Upper lobe of left lung (tissue), 6 donors: ENCODE measurements at places on chromosomes 2 and 18.

DNA sequence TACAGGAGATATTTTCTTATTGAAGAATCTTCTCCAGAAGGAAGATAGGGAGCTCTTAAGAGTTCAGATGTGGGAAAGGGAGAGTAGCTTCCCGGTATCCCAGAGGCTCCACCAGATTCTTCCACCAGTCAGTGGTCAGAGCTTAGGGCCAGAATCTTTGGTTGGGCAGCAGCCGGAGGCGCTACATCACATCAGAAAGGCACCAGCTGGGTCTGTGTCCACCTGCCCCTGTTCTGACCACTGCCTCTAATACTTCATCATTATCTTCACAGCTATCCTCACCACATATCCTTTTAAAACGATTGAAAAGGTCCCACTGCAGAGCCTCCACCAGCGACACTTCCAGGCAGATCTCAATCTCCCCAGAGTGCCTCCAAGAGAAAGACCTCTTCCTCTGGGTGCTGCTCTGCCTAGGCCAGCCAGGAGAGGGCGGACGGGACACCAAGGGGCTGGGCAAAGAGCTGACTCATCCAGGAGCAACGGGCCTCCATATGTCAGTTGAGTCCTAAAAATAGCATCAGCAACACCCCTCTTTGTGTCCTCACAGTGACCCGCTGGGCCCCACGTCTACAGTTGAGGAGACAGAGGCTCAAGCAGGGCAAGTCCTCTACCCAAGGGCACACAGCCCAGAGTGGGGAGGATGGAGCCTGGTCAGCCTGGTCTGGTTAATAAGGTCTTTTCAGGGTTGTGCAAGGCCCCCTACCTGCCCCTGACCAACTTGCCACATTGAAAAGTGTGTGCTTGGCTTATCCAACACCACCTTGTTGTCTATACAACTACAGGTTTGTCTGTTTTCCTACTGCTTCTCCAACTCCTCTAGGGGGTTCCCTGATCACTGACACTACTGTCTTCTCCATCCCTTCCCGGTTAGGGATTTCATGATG lies 81.2 kb downstream of the ADD2 start:
- no peak for DNase-seq

DNA sequence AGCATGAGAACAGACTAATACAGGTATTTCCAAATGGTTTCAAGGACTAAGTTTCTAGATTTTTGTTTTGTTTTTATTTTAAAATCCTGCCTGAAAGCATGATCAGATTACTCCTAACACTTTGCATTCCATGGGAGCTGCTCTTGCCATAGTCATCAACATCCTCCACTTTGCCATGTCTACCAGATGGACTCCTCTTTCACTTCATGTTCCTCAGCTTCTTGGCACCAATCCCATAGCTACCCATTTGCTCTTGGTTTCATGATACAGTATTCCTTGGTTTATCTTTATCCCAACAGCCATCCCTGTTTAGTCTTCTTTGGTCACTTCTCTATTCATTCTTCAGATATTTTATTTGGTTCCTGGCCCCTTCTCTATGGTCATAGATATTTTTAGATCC lies 154.2 kb upstream of the CCDC195 start:
- DNase-seq = no peak

GRCh38 chr18:12645254-12645653 lies 12.7 kb downstream of the SPIRE1 start:
- DNase-seq = no peak

- no peak for DNase-seq
These were observed 213.2 kb downstream of the RBM43 start for GRCh38 chr2:151048331-151049054.

- no peak for DNase-seq
These were observed 1257.0 kb upstream of the GYPC start for GRCh38 chr2:125398738-125399524.

GRCh38 chr2:159409116-159409800 lies 122.8 kb upstream of the WDSUB1 start:
- DNase-seq = no peak

DNA sequence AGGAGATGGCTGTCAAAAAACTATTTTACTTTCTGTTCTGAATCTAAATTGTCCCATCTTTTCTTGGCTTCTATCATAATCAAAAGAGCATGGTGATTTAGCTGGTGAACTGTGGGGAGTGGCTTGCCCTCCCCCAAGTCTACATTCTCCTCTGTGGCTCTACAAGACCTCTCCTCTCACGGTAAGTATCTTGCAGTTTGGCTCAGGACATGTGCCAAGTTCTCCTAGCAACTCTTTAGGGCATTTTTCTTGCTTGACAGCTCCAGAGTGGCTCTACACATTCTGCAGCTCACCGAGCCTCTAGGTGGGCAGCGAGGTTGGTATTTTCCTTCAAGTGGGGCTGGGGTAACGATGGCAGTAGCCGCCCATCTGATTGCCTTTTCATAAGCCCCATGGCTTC lies 29.1 kb downstream of the SLC4A5 start:
- no peak for DNase-seq

GRCh38 chr2:96602330-96602823 lies 35.7 kb downstream of the KANSL3 start:
- DNase-seq = no peak

- DNase-seq = peak; percentile 91
These were observed 864 bp downstream of the KLHL29 start for GRCh38 chr2:23385748-23386338.

- no peak for DNase-seq
These were observed 111.5 kb upstream of the THSD7B start for GRCh38 chr2:136653861-136654260.

DNA sequence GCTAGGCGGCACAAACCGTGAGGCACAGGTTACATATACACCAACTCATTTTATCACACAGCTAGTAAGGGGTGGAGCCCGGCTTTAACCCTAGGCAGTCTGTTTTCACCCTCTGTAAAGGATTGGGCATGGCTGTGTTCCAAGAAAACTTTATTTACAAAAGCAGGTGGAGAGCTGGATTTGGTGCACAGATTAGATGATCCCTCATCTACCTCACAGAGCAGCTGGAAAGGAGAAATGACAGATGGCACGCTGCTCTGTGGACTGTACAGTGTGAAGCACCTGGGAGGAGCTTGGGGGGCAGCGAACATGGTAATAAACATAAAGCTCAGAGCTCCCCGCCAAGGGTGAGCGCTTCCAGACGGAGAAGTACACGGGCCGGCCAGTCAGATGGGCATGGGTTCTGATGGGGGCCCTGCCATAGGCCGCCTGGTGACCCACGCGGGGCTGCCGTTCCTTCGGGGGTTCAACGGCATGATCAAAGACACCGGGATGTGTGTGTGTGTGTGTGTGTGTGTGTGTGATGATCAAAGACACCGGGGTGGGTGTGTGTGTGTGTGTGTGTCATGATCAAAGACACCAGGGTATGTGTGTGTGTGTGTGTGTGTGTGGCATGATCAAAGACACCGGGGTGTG lies 862 bp upstream of the TMEM177 start:
- DNase-seq = no peak

- DNase-seq = no peak
These were observed 32.8 kb downstream of the ZBTB7C start for GRCh38 chr18:48376406-48376805.

- DNase-seq = no peak
These were observed 19.7 kb upstream of the DAPL1 start for GRCh38 chr2:158775273-158776027.

DNA sequence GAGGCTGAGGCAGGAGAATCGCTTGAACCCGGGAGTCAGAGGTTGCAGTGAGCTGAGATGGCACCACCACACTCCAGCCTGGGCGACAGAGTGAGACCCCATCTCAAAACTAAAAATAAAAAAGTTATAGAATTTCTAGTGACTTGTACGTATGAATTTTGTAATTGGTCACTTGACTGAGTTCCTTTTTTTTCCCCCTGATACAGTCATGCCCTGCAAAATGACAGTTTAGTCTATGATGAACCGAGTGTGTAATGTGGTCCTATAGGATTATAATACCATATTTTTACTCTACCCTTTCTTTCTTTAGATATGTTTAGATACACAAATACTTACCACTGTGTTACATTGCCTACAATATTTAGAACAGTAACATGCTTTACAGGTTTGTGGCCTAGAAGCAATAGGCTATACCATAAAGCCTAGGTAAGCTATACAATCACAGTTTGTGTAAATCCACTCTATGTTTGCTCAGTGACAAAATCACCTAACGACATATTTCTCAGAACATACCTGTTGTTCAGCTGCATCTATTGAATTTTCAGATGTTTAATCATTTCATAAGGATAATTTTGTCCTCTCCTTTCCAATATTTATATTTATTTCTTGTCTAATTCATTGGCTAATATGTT lies 25.4 kb downstream of the SOCS6 start:
- no peak for DNase-seq

GRCh38 chr18:78857314-78858150 lies 122.1 kb upstream of the SALL3 start:
- no peak for DNase-seq

DNA sequence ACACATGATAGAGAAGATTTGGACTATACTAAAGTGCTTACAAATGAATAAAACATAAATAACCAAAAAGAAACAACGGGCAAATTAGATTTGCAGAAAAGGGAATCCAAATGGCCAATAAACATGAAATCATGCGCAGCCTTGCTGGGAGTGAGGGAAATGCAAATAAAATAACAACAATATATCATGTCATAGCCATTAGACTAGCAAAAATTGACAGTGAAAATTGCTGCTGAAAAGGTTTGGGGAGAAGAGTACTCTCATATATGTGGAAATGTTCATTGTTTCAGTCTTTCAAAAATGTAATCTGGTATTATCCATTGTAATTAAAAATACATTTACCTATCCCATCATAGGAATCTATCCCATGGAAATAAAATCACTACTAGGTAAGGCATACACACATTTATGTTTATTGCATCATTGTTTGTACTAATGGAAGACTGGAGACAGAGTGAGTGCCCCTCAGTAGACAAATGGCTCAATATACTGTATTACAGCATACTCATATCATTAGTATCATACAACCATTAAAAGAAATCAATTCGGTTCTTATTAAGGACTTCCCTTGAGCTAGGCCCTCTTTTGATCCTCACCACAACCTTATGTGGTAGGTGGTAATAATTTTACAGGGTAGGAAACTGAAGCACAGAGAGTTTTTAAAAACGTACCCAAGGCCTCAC lies 94.1 kb upstream of the MSTN start:
- no peak for DNase-seq

DNA sequence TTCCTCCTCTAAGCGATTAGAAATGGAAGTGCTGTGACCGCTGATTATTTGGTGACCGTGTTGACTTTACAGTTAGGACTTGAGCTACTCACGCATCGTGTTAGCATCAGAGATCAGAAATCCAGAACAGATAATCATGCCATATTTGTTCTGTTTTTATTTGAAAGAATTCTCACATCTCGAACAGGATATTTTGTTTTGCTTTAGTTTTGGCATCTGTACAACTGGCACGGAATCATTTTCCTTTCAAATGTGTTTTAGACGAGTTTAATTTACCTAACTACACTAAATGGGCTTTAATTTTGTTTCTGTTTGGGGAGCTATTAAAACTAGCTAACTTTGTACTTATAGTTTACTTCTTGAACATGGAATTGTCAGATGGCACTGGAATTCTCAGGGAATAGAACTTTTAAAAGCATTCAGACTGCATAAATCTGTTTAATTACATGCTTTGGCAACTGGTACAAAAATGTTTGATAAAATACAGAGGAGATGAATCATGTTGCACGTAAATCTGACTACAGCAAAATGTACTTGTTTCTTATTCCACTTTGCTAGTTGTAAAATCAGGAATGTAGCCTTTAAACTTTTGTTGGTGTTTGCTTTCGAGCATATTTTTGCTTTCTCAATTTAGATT lies 1.4 kb downstream of the ITPRID2 start:
- DNase-seq = no peak

DNA sequence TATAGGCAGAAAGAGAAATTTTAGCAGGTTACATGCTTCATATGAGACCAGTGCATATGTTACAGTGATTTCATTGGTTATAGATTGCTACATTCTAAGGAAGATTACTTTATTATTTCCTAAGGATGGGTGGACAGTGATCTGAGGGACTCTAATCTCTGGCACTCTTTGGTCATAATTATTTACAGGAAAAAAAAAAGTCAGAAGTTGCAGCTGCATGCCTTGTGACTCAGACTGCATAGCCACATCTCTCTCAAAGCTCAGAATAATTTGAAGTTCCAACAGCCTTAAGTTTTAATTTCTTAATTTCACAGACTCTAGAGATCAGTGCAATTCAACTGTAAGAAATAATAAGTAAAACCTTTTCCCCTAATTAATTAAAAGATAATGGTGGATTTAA lies 27.1 kb upstream of the BARD1 start:
- no peak for DNase-seq

DNA sequence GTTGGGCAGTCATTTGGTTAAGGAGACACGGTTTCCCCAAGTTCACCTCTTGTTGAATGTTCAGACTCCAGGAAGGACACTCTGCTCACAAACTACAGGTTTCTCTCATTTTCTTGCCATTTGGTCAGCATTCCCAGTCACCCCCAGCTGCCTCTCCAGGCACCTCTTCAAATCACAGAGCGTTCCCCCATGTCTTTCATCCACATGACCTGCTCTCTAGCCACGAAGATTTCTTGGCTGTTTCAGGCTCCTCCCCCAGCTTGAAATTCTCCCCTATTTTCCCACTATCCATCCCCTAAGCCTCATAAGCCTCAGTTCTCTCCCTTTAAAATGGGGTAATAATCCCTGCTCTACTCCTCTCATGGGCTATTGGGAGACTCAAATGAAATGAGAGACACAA lies 89.1 kb upstream of the RTN4 start:
- no peak for DNase-seq

DNA sequence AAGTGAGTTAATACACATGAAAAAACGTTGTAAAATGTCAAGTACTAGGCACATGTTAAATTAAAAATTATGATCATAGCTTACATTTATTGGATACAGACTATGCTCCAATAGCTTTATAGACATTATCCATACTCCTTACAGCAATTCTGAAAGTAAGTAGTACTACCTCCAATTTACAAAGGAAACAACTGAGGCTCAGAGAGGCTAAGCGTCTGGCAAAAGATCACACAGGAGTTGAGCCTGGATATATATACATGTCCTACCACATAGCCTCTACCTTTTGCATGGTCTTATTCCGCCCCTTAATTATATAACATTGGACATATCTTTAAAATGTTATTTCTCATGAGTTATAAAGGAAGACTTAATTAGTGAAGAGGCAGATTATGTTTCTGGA lies 127.3 kb downstream of the CSRNP3 start:
- DNase-seq = no peak

- DNase-seq = peak; percentile 20
These were observed 14.4 kb upstream of the SNED1 start for GRCh38 chr2:240983996-240984498.
